ENCODE measurements at places on chromosomes 4 and X. TPM values are rescaled to one million over a fixed set of nuclear protein-coding genes. Genes with fewer than 3 reads are reported as not detected.

SPIN2B gene
- total RNA-seq = 2.8 TPM

TLR10 gene
- not detected for total RNA-seq

NKX1-1 gene
- total RNA-seq = not detected

SSX4B gene
- not detected for total RNA-seq

DDIT4L gene
- 0.16 TPM for total RNA-seq

RAPGEF2 gene
- 24.7 TPM for total RNA-seq

LONRF3 gene
- 1.9 TPM for total RNA-seq

NLRP2B gene
- not detected for total RNA-seq

CFI gene
- total RNA-seq = 69.6 TPM

BANK1 gene
- 0.49 TPM for total RNA-seq

ZDHHC15 gene
- total RNA-seq = under 0.01 TPM

RPL39 gene
- total RNA-seq = 2,602 TPM

ARAF gene
- 45.6 TPM for total RNA-seq

C4orf54 gene
- not detected for total RNA-seq

PIR gene
- 5.1 TPM for total RNA-seq

PNPLA4 gene
- 24.8 TPM for total RNA-seq

TLR3 gene
- 5.1 TPM for total RNA-seq

ZGRF1 gene
- 5.2 TPM for total RNA-seq

CENPI gene
- 24.9 TPM for total RNA-seq

NEIL3 gene
- 0.76 TPM for total RNA-seq

MAGED2 gene
- total RNA-seq = 236 TPM

ERAS gene
- not detected for total RNA-seq

KIAA1210 gene
- not detected for total RNA-seq

NPNT gene
- total RNA-seq = 7.5 TPM

RXFP1 gene
- not detected for total RNA-seq

Data from mesangial cell (primary cell).